ENCODE measurements at places on chromosomes 2 and 18.

GRCh38 chr18:70075906-70076305, 128.2 kb upstream of the CD226 start:
- DNase-seq: no peak

DNA sequence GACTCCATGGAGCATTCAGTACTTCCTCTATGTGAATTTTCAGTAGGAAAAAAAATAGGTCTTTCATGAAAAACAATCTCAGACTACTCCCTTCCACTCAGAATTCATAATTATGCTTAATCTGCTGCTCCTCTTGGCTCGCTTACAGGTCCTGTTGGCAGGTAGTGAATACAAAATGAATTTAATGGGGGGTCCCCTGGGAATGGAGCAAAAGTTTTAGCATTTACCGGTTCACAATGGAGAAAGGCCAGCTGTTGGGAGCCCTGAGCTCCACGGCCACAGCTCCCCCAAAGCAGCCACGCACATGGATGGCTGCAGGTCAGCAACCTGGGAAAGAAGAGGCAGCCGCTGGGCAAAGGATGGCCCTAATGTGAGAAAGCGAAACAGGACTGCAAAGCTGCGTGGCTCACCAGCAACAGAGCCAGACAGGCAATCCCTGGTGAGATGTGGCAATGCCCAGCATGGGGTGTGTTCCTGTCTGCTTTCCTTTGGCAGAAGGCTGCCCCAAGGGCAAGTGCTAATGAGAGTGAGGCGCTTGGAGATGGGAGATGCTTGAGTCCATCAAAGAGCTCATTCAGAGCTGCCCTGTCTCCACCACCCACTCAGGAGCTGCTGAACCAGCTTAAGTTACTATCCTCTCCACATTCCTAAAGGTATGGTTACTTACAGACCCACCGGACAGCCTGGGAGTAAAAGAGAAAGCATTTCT, 447.4 kb downstream of the EPHA4 start:
- DNase-seq: no peak

DNA sequence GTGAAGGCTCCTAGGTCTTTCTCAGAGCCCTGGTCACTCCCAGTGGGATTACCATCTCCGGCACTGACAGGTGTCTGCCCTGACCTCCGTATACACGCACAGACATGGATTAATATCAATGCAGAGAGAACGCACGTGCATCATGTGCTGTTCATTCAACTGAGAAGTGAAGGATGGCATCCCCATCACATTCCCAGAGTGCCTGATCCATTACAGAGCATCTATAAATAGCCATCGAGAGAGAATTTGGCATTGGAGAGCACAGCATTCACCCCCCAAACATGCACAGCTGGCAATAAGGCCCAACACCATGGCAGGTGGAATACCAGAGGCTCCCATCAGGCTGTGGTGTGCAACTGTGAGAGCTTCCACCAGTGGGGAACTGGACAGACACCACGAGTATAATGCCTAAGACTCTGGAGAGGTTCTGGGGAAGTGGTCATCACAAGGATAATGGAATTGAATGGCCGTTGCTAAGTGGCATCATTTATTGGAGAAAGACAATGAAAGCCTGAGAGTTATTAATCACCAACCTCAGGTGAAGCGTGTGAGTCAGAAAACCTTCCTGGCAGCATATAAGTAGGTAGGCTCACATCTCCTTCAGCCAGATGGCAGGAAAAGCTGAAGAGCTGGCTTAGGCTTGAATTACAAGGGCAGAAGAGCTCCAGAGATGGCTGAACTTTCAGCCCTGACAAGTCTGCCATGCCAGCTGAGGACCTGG, 244.5 kb upstream of the ID2 start:
- DNase-seq: no peak

- DNase-seq: no peak
Observed at GRCh38 chr2:241854342-241855244, 4.1 kb downstream of the PDCD1 start.

GRCh38 chr2:44933434-44933951, 8.0 kb upstream of the SIX3 start:
- no peak for DNase-seq

GRCh38 chr2:186518945-186519344, 32.9 kb downstream of the ZC3H15 start:
- DNase-seq: no peak

DNA sequence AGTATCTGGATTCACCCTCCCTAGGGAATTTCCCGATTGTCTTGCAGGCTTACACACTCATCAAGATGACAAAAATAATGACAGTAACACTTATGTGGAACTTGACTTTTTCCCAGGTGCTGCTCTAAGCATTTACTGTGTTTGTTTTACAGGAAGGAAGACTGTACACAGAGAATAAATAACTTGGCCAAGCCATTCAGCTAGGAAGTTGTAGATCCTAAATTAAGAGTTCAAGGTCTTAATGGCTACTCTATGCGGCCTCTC, 549 bp upstream of the DPP4 start:
- no peak for DNase-seq

Data from CD4-positive, alpha-beta memory T cell (primary cell).